ENCODE measurements at places on chromosomes 5 and 9.

- DNase-seq, result no peak
Observed at GRCh38 chr9:72749276-72749675, 203.6 kb downstream of the ALDH1A1 start.

DNA sequence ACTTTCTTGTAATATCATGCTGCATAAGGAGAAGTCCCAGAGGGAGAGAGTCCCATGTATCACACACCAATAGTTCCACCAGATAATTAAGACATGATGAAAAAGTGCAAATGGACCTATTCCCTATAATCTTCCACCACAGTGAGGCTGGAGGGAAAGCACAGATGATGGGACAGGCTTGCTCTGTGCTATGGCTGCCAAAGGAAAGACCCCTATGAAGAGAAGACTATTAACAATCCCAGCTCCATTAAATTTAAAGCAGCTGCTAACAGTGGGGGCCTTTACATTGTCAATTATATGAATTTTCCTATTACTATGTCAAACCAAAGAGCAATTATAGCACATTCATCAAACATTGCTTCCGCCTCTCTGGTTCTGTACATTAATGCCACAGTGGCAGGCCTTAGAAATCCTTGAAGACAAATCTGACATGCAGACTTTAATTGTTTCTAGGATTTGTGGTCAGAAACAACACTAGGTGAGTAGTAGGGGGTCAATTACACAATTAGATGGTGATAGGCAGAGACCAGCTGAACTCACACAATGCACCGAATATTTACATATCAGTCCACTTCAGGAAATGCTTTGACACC lies 551.3 kb downstream of the TLE1 start:
- DNase-seq, result no peak

DNA sequence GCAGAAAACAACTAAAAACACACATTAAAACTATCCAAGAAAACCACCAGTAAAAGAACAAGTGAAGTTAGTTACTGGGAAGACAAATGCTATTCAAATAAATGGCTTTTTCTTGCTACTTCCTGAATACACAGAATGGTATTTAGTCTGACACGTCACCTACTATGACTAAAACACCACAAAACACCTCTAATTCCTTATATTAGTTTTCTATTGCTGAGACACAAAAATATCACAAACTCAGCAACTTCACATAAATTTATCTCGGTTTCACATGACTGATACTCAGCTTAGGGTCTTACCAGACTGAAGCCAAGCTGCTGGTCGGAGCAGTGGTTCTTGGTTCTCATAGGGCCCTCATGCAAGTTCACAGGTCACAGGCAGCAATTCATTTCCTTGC lies 5.4 kb downstream of the DMAC1 start:
- DNase-seq, result no peak

DNA sequence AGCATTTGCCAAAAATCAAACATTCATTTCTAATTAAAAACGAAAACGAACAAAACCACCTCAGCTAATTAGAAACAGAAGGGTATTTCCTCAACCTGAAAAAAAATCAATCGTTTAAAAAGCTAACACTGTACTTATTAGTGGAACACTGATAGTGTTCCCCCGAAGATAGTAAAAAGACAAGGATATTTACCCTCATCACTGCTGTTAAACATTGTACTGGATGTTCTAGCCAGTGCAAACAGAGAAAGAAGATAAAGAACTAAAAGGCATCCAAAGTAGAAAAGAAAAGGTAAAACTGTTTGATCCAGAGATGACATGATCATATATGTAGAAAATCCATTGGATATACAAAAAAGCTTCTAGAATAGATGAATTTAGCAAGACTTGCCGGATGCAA lies 508.3 kb downstream of the DMRTA1 start:
- DNase-seq, result no peak

DNA sequence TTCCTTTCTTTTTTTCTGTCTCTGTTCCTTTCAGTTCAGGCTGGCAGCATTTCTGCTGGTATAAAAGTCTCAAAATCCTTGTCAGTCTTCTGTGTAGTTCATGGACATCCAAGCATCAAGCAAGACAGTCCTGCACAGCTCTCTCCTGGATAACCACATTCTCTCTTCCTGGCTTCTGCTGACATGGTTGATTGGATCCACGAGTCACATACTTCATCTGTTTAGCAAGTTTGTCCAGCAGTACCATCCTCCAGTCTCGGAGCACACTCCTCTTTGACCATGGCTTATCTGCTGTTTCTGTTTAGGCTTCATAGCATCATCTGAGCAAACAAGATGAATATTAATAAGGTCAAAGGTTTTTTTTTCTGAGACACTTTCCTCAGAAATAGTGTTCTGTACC lies 220.8 kb downstream of the KDM4C start:
- no peak for DNase-seq

GRCh38 chr5:99438619-99439018 lies 509.8 kb upstream of the CHD1 start:
- DNase-seq, result no peak

GRCh38 chr5:2901096-2901495 lies 149.6 kb upstream of the IRX2 start:
- DNase-seq, result no peak

DNA sequence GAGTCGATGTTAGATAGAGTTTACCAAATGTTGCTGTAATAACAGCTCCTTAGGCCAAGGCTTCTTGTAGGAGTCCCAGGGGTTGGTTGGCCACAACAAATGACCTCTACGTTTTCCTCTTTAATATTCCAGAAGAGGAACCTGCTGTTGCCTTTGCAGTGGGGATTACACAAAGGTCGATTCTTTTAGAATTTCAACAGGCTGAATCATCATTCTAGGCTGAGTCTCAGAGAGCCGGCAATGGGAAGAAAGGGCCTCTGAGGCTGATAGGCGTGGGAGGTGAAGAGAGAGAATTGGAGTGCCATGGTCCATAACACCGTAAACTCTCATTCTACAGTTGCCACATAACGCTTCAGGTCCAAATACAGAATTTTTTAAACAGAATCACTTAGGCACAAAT lies 405.9 kb upstream of the DAP start:
- DNase-seq, result no peak

DNA sequence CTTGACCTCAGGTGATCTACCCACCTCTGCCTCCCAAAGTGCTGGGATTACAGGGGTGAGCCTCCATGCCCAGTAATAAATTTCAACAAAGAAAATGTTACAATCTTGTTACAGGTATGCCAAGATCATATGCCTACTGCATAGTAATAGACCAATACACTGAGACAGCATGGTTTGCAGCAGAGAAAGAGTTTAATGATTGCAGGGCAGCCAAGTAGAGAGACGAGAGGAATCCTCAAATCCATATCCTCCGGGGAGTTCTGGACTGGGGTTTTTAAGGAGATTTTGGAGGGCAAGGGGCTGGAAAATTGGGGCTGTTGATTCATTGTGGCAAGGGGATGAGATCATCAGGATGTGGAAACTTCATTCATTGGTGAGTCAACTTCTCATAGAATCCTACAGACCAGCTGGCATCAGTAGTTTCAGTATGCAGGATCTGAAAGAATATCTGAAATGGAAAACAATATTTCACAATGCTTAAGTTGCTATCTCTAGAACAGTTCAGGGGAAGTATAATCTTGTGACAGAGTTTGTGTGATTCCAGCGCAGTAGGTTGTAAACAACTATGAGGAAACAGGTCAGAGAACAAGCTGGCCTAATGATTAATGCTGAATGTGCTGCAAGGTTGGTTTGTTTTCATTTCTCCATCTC lies 14.8 kb upstream of the TUT7 start:
- no peak for DNase-seq

- DNase-seq, result no peak
Observed at GRCh38 chr5:62538017-62538942, 40.3 kb upstream of the LRRC70 start.

DNA sequence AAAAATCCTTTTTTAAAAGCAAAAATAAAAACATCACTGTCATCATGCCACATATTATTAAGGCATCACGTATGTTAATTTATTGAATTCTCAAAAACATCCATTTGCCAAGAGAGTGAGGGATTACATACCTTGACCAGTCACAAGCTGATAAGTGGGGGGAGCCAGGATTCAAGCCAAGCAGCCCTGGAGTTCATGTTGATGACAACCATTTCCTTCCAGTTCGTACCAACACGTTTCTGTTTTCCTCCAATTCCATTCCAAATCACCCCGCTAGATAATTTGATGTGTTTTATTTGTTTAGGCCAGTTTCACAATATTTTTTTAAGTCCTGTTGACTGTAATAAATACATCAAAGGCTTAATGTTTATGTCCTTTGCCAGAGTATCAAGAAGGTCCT lies 53.0 kb downstream of the SLC1A3 start:
- no peak for DNase-seq

GRCh38 chr9:4114569-4115505 lies 185.0 kb downstream of the GLIS3 start:
- DNase-seq, result no peak

DNA sequence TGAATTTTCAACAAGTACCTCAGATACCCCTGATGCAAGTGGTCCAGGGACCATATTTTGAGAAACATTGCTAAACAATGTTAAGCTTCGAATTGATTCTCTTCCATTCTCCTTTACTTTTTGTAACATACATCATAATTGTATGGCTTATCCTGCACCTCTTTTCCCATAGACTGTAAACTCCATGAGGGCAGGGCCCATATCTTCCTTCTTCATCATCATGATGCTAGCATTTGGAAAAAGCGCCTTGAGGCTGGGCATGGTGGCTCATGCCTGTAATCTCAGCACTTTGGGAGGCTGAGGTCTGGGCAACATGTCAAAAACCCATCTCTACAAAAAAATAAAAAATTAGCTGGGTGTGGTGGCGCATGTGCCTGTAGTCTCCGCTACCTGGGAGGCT lies 14.5 kb upstream of the DELE1 start:
- no peak for DNase-seq

DNA sequence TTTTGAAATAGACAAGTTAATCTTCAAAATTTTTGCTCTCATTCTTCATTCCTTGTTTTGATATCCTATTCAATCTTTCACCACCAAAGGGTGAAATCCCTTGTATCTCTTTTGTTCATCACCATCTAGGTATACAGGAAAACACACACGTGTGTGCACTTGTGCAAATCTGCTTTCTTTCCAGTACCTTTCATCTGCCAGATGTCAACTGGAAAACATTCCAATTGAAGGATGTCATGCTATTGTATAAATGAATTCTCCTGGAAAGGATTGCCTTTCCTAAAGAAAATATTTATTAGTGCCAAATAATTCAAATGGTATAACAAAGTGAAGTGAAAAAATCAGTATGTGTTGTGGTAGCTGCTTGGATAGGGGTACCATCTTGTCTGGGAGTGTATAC lies 123.7 kb downstream of the RANBP17 start:
- DNase-seq, result no peak

- no peak for DNase-seq
Observed at GRCh38 chr5:116702776-116703175, 128.2 kb upstream of the SEMA6A start.

- no peak for DNase-seq
Observed at GRCh38 chr5:123752552-123753179, 240.7 kb downstream of the CSNK1G3 start.

DNA sequence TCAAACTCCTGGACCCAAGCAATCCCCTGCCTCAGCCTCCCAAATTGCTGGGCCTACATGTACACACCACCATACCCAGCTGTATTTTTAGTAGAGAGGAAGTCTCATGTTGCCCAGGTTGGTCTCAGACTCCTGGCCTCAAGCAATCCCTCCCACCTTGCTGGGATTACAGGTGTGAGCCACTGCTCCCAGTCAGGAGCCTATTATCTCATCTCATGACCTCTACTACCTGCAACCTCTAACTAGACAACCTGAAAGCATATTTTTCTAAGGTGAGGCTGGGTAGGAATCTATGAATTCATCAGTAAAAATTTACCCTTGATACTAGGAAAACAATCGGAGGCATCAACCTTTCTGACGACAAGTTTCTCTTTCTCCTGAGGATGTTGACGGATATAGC lies 10.0 kb downstream of the FAM13B start:
- DNase-seq, result no peak

GRCh38 chr9:118236625-118237024 lies 532.4 kb downstream of the TLR4 start:
- DNase-seq, result no peak

- no peak for DNase-seq
Observed at GRCh38 chr5:134451225-134451935, 39.7 kb upstream of the CDKN2AIPNL start.

GRCh38 chr9:86636519-86636918 lies 282.3 kb upstream of the TUT7 start:
- no peak for DNase-seq

DNA sequence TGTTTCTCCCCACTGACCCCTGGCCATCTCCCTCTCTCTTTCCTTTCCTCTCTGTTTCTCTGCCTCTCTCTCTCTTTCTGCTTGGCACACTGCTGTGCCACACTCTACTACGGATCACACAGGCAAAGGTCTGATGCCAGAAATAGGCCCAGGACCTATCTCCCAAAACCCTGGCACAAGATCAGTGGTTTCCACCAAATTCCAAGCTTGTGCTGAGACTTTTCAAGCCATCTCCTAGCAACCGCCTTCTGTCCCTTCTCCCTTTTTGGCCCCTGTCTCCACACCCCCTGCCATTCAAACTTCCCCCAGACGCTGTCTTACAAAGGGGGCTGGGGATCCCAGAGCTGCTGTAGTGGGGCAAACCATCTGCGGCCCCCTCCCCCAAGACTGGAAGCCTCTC lies 38.5 kb upstream of the RARS1 start:
- DNase-seq, result no peak

GRCh38 chr5:141565826-141566570 lies 52.8 kb downstream of the DIAPH1 start:
- no peak for DNase-seq

DNA sequence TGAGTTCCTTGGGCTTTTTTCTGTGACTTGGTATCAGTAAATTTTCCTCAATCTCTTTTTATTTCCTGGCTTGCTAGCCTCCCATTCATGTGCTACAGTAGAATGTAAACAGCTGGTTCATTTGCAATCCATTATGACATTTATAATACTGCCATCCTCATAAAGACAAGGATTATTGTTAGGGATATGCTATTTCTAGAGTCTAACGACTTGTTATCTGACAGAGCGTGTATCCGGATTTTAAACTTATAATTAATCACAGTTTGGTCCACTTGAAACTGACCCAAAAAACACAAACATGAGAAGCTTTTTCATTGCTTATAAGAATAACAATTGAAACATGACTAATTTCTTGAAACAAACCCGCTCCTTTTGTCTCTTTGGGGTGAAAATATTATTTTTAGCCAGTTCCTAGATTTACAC lies 585.8 kb downstream of the TLE4 start:
- no peak for DNase-seq

- no peak for DNase-seq
Observed at GRCh38 chr5:90793183-90793582, 234.6 kb downstream of the ADGRV1 start.
